Mesangial cell (primary cell): ENCODE measurements at places on chromosomes 6 and 20. TPM values are rescaled to one million over a fixed set of nuclear protein-coding genes. Genes with fewer than 3 reads are reported as not detected.

Gene BACH2
- 0.81 and 4.4 TPM in 2 replicates for total RNA-seq

Gene TP53TG5
- not detected in 2 replicates for total RNA-seq

Gene NELFCD
- 53.7 and 72.8 TPM in 2 replicates for total RNA-seq

Gene SLC22A16
- total RNA-seq = 2.3 TPM in 1 of 2 replicates, not detected in the other

Gene SLC17A3
- total RNA-seq = 0.89 TPM in 1 of 2 replicates, not detected in the other

Gene TENT5A
- total RNA-seq = 0.81 and 2.7 TPM in 2 replicates

Gene TUBB
- total RNA-seq = 856 and 2,016 TPM in 2 replicates

Gene CRISP3
- not detected in 2 replicates for total RNA-seq

Gene CASS4
- total RNA-seq = 0.38 TPM in 1 of 2 replicates, not detected in the other

Gene ANKRD6
- 2.9 and 3.5 TPM in 2 replicates for total RNA-seq

Gene ETV7
- total RNA-seq = 0.33 and 1.0 TPM in 2 replicates

Gene PRICKLE4
- 0.65 and 1.3 TPM in 2 replicates for total RNA-seq

Gene POPDC3
- 2.9 and 11.4 TPM in 2 replicates for total RNA-seq

Gene BHLHE23
- not detected in 2 replicates for total RNA-seq

Gene RNF182
- total RNA-seq = 3.7 and 3.8 TPM in 2 replicates

Gene GTSF1L
- total RNA-seq = not detected in 2 replicates

Gene GRM1
- total RNA-seq = under 0.01 and 0.25 TPM in 2 replicates

Gene C4B
- 0.49 and 11.0 TPM in 2 replicates for total RNA-seq

Gene FAM217A
- total RNA-seq = not detected in 2 replicates

Gene DYNLT2
- total RNA-seq = 0.63 and 0.65 TPM in 2 replicates

Gene HTR1B
- total RNA-seq = 1.4 and 2.1 TPM in 2 replicates

Gene MTFR2
- 2.4 and 6.2 TPM in 2 replicates for total RNA-seq

Gene ZBP1
- total RNA-seq = not detected in 2 replicates

Gene PET117
- 3.7 and 5.9 TPM in 2 replicates for total RNA-seq

Gene EYS
- not detected in 2 replicates for total RNA-seq

Gene PNPLA1
- total RNA-seq = not detected in 2 replicates

Gene IL17F
- not detected in 2 replicates for total RNA-seq

Gene ANKEF1
- total RNA-seq = 1.1 and 3.2 TPM in 2 replicates

Gene TRERF1
- total RNA-seq = 3.2 and 3.6 TPM in 2 replicates

Gene PTCRA
- not detected in 2 replicates for total RNA-seq

Gene BPIFA2
- total RNA-seq = not detected in 2 replicates

Gene MUCL3
- not detected in 2 replicates for total RNA-seq

Gene CCN5
- total RNA-seq = 0.25 TPM in 1 of 2 replicates, not detected in the other

Gene SLC32A1
- total RNA-seq = not detected in 2 replicates

Gene SOX4
- 31.0 and 137 TPM in 2 replicates for total RNA-seq

Gene TRIM31
- total RNA-seq = not detected in 2 replicates

Gene FAM209B
- total RNA-seq = not detected in 2 replicates

Gene ZNF334
- 1.1 and 2.0 TPM in 2 replicates for total RNA-seq

Gene RAB23
- total RNA-seq = 10.6 and 12.0 TPM in 2 replicates
